ENCODE measurements at places on chromosomes 2 and 18.

GRCh38 chr2:1750933-1751766 lies 6.8 kb upstream of the PXDN start:
- DNase-seq, result no peak

- no peak for DNase-seq
Measured at GRCh38 chr2:71794611-71795010, 341.2 kb downstream of the DYSF start.

DNA sequence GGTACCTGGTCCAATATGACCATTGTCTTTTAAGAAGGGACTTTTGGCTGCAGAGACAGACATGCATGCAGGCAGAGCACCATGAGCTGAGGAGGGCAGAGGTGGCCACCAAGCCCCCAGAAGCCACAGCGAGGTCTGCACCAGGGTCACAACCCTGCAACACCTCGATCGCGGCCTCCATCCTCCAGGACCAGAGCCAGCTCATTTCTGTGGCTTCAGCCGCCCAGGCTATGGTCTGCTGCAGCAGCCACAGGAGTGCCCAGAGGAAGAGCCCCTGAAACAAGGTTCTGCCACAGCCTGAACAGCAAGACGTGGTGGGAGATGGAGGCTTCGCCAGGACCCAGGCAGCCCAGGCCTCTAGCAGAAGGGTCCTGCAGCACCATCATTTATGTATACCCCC lies 53.9 kb downstream of the ANKMY1 start:
- DNase-seq, result no peak

- no peak for DNase-seq
Measured at GRCh38 chr2:188808947-188809355, 165.2 kb upstream of the COL3A1 start.

DNA sequence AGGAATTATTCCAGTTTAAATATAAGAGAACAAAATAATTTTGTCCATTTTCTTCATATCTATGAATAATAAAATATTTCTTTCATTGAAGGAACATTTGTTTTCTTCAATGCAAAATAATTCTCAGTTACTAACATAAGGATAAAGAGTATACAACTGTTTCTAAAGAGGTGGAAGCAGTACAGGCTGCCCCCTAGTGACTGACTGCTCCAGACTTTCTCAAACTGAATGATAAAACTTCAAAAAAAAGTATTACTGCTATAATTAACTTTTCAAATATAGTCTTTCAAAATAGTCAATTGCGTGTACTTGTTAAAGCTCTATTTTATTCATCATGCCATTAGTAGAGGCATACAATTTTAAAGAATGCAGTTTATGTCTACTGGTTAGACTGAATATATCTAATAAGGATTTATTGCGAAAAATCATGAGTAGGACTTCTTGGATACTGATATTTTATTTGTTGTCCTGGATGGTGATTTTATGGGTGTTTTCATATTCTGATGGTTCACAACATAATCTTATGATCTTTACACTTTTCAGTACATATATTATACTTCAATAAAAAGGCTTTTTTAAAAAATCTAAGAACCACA lies 100.1 kb downstream of the WDPCP start:
- DNase-seq, result peak; percentile 9

- no peak for DNase-seq
Measured at GRCh38 chr2:164697688-164698461, 76.6 kb upstream of the GRB14 start.

- DNase-seq, result no peak
Measured at GRCh38 chr2:230583581-230583980, 129.1 kb upstream of the CAB39 start.

GRCh38 chr2:235480614-235481013 lies 13.2 kb upstream of the AGAP1 start:
- no peak for DNase-seq

DNA sequence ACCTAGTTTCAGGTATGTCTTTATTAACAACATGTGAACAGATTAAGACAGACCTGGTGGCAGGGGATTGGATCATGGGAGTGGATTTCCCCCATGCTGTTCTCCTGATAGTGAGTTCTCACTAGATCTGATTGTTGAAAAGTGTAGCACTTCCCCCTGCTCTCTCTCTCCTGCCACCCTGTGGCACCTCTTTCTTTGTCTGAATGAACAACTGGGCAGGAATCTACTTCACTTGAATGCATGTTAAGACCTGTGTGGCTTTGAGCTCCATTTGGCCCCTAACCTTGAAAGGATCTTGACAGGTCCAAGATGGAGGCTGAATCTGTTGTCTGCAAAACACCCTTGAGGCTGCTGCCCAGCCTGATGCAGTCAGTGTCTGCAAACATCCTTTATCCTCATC lies 194.4 kb downstream of the RNF144A start:
- DNase-seq, result no peak

- DNase-seq, result no peak
Measured at GRCh38 chr2:72109291-72109690, 38.4 kb downstream of the CYP26B1 start.

DNA sequence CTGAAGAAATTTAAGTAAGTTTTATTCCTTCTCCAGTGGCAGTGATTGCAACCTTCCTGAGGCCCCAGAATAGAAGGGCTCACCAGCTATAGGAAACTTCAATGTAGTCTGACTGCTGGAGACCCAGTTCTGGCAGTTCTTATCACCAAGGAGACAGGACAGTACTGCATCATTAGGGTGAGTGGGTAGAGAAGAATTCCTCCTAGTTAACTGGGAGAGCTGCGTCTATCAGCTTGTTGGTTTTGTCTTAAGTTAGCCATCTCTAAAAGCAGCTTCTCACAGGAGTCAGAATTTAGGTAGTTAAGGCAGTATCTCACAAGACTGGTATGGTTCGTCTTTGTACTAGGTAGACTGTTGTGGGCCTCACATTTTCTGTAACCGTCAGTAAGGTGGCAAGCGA lies 3.3 kb upstream of the MSTN start:
- DNase-seq, result no peak

DNA sequence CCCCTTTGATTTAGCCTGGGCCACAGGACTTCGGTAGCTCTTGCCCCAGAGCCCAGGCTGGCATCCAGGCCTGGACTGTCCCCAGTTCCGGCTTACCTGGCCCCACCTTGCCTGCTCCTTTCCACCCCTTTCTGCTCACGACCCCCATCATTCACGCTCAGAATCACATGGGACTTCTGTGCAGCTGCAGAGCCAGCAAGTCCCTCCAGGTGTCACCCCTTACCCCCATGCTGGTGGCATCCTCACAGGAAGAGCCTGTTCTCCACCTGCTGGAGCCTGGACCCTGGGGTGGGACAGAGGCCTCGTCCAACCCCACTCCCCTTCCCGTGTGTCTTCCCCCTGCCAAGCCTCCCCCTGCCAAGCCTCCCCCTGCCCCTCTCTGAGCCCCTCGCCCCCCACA lies 7.9 kb upstream of the KCNIP3 start:
- DNase-seq, result no peak

DNA sequence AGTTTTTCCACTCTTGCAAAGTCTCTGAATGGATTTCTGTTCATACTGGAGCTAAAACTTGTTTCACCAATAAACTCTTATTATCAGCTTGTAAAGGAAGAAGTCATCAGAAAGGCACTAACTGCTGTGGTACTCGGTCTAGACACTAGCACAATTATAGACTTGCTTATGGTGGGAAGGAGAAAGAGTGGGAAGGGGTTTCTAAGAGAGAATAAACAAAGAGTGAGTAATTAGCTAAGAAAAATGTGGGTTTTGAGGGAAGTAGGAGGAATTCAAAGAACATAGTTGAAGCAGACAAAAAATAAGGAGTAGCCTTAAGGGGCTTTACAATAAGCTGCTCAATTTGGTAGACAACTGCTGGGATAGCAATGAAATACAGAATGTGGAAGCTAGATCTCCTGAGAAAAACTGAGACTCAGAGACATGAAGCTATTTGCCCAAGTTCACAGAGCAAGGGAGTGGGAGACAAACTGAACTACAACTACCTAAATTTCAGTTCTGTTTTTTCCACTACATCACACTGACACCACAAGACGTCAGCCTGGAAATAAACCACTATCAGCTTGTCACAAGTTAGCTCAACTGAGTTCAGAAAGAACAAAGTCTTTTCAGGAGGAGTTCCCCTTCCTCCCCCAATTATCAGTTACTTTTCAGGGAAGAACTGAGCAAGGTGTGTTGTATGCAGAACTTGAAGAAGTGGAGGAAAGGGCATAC lies 59.7 kb downstream of the MAP4K3 start:
- DNase-seq, result no peak

GRCh38 chr2:176297067-176297466 lies 27.8 kb downstream of the MTX2 start:
- DNase-seq, result no peak

- no peak for DNase-seq
Measured at GRCh38 chr2:36704475-36705150, 8.1 kb downstream of the VIT start.

DNA sequence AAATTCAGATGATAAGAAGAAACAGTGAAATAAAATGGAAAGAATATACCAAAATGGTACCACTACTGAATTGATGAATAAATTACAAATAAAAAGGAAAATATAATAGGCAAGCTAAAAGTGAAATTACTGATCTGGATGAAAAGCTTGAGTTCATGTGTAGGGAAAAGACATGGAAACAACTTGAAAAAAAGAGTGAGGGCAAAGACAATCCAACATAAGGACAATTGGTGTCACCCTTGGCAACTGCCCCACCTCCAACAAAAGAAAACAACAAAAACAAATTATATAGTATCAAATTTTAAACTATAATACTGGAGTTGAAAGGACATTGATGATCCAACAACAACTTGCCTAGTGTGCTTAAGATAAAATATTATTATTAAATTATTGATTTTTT lies 37.6 kb downstream of the PPP1R1C start:
- DNase-seq, result no peak

- DNase-seq, result no peak
Measured at GRCh38 chr2:168375195-168375798, 80.8 kb upstream of the CERS6 start.

GRCh38 chr18:44764863-44765262 lies 84.2 kb downstream of the SETBP1 start:
- no peak for DNase-seq

DNA sequence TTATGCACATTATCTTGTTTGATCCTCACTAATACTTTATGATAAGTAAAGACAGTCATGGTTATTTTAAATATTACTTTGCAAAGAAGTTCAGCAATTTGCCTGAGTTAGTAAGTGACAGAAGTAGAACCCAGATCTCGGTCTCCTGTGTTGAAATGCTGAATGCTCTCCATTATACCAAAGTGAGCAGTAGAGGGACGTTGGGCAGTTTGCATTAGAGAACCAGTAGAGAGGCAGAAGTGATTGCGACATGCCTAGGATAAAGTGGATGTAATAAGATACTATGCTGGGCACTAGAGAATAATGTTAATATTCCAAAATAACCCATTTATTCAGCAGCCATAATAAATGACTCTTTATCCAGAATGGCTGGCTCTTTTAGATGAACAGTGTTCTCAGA lies 201.0 kb downstream of the PMAIP1 start:
- DNase-seq, result no peak

GRCh38 chr18:24083550-24083949 lies 55.3 kb upstream of the CABYR start:
- no peak for DNase-seq

GRCh38 chr2:235641956-235642355 lies 148.1 kb downstream of the AGAP1 start:
- DNase-seq, result no peak

DNA sequence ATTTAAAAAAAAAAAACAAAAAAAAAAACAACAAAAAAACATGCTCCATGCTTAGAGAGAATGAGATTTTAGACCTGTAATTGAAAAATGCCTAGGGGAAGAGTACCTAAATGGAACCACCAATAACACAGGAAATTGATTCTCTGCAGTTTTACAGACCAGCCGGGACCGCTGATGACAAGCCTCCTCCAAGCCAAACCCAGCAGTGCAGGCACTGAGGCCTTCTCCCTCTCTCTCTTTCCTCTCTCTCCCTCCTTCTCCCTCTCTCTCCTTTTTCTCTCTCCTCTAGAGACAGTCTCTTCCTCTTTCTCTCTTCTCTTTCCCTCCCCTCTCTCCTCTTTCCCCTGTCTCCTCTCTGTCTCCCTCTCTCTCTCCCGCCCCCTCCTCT lies 228.8 kb upstream of the COPS8 start:
- DNase-seq, result no peak

DNA sequence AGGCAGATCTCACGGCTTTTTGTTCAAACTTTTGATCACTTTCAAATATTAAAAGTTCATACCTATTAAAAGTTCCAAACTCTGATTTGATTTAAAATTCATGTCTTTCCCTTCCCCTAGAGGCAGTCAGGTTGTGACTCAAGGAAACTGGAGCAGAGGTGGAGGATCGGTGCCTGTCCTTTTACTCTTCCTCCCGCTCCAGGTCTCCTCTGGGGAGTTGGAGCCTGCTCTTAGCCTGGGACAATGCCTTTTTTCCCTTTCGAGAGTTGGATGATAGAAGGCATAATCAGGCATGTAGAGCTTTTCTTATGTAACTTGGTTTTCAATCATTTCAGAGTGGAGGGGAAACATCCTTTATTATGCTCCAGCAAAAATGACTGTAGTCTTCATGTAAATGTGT lies 1706.1 kb upstream of the CELF4 start:
- DNase-seq, result no peak

DNA sequence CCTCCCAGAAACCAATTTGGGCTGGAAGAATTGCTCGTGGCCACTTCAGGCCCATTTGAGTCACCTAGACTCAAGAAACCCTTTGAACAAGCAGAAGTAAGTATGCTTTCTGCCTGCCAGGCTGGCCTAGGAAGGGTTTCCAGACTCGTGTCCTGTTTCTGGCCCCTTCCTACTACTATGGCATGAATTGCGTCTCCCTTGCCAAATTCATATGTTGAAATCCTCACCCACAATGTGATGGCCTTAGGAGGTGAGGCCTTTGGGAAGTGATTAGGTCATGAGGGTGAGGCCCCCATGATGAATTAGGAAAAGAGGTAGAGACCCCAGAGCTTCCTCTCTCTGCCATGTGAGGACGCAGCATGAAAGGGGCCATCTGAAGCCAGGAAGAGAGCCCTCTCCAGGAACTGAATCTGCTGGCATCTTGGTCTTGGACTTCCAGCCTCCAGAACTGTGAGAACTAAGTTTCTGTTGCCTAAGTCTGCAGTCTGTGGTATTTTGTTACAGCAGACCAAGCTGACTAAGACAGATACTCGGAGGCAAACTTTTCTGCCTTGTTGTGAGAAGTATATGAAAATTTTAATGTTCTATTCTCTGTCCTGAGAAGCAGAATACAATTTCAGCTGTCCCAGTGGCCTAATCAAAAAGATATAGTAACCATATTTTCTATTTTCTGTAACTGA lies 13.1 kb downstream of the GPR45 start:
- DNase-seq, result no peak

GRCh38 chr2:233007739-233008138 lies 5.3 kb downstream of the NGEF start:
- no peak for DNase-seq

DNA sequence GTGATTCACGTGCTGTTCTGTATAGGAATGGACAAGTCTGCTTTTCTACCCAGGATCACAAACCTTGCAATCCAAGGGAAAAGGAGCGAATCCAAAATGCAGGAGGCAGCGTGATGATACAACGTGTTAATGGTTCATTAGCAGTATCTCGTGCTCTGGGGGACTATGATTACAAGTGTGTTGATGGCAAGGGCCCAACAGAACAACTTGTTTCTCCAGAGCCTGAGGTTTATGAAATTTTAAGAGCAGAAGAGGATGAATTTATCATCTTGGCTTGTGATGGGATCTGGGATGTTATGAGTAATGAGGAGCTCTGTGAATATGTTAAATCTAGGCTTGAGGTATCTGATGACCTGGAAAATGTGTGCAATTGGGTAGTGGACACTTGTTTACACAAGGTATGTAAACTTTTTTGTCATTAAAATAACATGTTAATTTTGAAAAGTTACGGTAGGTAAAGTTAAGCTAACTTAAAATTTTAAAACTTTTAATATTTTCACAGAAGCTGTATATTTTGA lies 33.0 kb downstream of the PPM1B start:
- no peak for DNase-seq

Measured in non-pigmented ciliary epithelial cell (primary cell).